ENCODE measurements at places on chromosomes 7 and 10.
A peak's percentile ranks its signal among the peaks of the same experiment; 100 is the strongest.

DNA sequence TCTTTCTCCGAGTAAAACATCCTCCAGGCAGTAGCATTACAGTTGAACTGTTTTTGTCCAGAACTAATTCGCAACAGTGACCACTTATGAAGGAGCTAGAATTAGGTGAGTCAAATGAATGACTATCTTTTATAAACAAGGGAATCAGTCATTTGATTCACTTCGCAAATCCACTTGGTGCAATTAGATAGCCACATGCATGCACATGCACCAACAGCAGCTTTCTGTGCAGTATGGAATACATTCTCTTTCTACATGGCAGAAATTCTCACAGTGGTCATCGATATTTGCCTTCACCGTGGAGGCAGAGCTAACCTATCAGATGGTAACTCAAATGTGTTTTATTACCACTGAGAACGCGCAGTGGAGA is 118.8 kb downstream of the CDK6 start:
- DNase-seq, result no peak

- DNase-seq, result peak; percentile 49
Measured at GRCh38 chr7:149799397-149800168, 26.2 kb upstream of the ZNF467 start.

GRCh38 chr7:118420888-118421287 is 196.4 kb downstream of the ANKRD7 start:
- DNase-seq, result peak; percentile 67

DNA sequence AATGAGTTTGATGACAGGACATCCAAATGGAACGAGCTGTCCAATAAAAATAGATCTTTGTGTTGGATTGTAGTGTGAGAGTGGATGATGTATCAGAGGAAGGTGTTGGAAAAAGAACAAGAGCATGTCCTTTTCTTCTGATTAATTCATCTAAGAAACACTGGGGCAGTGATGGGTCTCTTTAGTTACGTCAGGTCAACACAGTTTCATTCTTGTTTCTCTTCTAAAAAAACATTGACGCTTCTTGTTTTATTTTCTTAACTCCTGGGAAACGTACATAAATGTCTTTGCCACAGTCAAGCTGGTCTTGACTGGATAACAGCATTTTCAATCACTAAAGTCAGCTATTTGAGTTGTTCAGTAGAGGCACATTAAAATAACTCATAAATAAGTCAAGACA is 67.0 kb downstream of the PPP1R9A start:
- no peak for DNase-seq

- DNase-seq, result no peak
Measured at GRCh38 chr10:131730771-131731497, 169.9 kb upstream of the PPP2R2D start.

- no peak for DNase-seq
Measured at GRCh38 chr10:87613751-87614150, 45.9 kb upstream of the PAPSS2 start.

GRCh38 chr10:132142396-132143161 is 44.2 kb upstream of the DPYSL4 start:
- peak; percentile 45 for DNase-seq

DNA sequence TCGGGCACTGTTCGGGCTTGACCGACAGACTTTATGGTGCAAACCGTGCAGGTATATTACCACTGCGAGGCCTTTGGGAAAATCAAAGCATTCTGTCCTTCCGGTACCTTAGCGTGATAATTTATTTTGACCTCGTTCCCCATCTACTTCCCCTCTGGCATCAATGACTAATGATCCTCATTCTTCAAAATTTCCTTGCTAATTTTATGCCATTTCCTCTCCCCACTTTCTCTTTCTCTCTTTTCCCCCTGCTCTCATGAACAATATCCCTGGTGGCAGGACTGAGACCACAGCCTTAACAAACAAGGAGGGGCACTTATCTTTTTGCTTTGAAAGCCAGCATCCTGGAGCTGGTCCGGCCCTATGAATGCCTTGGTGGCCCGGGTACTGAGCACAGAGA is 210.6 kb downstream of the TCF7L2 start:
- no peak for DNase-seq

All from NCI-H69 (cell line).